ENCODE measurements at places on chromosomes 3 and 15.

DNA sequence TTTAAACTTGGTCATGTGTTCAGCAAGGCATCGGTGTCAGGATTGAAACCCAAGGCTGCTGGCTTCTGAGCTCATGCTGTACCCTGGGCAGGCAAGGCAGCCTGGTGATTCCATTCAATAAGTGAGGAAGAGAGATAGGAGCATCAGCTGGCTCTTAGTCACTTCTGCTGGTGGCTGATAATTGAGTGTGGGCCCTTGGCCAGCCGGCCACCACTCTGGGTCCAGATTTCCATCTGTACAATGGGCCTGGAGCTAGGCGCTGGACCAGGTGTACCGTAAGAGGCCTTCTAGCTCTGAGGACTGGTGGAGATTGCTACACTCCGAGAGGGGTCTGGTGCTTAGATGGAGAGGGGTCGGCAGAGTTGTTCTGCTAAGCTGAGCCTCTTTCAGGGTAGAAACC, 4.3 kb downstream of the CD276 start:
- no peak for DNase-seq

DNA sequence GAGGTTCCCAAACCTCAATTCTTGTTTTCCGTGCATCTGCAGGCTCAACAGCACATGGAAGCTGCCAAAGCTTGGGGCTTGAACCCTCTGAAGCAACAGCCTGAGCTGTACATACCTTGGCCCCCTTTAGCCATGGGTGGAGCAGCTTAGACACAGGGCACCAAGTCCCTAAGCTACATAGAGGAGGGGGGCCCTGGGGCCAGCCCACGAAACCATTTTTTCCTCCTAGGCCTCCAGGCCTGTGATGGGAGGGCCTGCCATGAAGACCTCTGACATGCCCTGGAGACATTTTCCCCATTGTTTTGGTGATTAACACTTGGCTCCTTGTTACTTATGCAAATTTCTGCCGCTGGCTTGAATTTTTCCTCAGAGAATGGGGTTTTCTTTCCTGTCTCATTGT, 24.6 kb downstream of the SRP14 start:
- no peak for DNase-seq

DNA sequence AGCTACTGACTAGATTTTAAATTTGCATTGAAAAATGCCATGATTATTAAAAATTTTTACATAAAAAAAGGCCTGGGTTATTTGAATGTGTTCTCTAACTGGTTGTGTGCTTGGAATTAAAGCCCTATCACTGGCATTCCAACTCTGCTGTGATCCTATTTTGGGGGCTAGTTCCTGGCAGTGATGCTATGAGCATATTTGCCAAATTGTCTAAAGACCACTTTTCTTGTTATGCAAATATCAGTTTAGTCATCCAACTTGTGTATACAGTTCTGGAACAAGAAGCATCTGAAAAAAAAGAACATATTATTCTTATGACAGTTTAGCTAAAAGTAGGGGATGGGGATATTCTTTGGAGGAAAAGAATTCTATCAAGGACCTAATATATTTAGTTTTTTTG, 243.4 kb upstream of the ZNF717 start:
- DNase-seq: no peak

DNA sequence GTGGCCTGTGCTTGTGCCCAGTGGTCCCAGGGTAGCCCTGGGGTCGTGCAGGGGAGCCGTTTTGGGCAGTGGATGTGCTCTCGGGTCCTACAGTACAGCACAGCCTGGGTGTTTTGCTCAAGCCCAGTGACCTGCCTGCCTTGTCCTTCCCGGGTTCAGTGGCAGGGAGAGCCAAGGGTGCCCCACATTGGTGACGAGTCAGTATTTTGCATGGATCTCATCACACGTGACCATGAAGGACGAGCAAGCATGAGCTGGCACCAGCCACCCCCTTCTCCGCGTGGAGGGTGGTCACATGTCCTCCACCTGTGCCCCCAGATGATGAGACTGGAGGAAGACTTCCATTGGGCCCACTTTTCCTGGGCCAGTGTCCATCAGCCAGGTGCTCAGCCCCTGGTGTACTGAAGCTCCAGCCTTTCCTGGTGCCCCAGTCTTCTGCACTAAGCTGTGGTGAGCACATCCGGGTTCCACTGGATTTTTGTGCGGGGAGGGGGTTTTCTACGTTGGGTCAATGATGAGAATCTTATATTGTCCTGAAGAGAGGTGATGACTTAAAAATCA, 197.5 kb downstream of the UBE3A start:
- peak; percentile 10 for DNase-seq

GRCh38 chr15:71635735-71636134, 174.6 kb upstream of the NR2E3 start:
- DNase-seq: no peak

DNA sequence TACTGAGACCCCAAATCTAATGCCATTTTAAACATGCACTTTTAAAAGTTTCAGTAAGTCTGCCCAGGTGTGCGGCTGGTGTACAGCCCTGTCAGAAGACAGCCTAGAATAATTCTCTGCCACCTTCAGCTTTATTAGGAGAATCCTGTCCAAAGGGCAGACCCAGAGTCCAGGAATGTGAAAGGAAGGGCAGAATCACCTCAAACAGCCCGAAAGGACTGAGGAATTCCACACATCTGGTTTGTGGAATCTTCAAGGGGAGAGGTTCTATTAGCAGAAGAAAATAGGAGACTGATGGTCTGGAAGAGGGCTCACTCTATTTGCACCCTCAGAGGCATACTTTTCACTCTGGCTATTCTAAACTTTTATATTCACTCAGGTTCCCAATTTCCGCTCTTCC, 46.6 kb downstream of the TYRO3 start:
- DNase-seq: no peak

DNA sequence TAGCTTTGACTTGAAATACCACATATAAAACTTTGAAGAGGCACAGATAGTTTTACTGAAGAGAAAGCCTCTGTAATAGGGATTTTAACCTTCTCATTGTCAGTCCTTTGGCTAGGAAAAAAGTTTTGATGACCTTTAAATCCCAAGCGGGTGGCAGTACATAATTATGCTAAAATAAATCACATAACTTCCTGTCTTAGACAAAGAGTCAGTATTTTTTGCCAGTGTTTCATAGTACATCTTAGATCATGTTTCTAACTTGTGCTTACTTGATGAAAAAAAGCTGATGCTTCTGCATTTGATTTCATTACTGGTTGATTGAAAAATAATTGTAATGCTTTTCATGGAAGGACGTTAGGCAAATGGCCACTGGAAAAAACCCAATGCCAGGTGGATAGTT, 5.8 kb downstream of the ST3GAL6 start:
- no peak for DNase-seq

GRCh38 chr15:46786590-46787285, 930.6 kb upstream of the SEMA6D start:
- DNase-seq: no peak

DNA sequence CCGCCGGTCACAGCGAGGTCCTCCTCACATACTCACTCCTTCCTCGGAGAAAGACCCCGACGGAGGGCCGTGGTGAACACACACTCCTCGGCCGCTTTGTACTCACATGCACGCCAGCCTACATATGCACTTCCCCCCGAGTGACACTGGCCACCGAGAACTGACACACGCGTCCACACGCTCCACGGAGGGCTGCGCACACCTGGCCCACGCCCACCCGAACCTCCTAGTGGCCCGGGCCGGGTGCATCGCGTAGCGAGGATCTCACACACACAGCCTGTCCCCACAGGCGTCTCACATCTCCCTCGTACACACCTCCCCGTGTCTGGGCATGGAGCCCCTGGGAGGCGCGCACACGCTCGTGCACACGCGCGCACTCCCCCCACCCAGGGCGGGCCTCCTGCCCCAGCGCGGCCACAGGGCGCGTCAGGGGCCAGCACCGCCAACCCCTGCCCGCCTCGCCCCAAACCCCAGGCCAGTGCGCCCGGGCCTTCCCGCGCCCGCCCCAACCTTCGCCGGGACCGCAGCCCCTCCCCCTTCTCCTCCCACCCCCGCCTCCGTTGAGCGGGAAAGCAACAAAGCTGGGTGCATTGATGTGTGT, 411 bp upstream of the C3orf70 start:
- no peak for DNase-seq

DNA sequence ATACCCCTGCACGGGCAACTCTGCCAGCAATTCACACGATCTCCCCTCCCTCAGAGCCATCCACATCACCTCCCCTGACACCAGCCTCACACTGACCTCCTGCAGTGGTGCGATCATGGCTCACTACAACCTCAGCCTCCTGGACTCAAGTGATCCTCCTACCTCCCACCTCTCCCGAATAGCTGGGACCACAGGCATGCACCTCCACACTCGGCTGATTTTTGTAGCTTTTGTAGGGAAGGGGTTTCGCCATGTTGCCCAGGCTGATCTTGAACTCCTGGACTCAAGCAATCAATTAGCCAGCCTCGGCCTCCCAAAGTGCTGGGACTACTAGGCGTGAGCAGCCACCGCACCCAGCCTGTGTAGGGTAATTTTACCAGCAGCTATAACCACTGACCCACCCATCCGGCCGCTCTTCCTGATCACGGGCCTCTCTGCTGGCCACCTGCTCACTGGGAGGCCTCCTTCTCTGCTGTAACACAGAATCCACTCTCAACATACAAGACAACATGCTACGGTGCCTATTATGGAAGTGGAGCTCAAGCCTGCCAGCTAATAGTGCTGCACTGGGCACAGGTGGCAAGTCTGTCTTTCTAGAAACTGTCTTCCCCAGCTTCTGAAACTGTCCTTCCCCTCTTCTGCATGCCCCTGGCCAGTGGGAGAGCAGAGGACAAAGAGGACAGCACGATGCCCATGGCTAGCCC, 4.6 kb downstream of the GP9 start:
- DNase-seq: no peak

DNA sequence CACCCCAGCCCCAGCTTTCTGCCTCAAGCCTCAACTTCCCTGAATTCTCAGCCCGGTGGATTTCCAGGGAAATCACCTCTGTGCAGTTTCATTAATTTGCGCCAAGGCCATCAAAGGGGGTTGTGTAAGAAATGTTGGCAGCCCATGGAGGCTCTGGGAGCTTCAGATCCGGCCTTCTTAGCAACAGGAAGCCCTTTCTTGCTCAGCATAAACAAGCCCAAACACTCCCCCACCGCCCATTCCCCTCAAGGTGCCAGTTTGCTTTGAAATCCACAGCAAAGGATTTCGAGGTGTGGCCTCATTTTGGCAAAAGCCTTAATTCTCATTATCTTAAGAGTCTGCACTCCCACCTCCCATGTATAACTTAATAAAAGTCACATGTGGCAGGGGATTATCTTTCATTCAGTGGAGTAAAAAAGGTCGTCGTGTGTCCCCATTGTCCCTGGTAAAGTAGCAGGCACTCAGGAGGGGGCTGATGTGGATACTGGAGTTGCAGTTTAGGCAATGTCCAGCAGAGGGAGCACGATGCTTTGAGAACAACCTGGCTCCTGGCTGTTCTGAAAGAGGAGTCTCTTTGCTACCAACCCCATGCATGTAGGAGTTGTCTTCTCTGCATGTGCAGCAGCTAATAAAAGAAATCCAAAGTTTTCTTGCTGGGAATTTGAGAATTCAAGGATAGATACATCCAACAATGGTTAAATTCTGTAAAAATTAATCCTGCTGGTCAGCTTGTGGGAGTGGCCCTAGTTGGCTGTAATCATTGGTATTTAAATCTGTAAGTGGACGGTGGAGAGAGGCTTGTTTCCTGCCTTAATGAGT, 39.5 kb downstream of the EBLN2 start:
- peak; percentile 81 for DNase-seq
